GM13976 (cell line): ENCODE measurements at places on chromosomes 4 and X.
A peak's percentile ranks its signal among the peaks of the same experiment; 100 is the strongest.

DNA sequence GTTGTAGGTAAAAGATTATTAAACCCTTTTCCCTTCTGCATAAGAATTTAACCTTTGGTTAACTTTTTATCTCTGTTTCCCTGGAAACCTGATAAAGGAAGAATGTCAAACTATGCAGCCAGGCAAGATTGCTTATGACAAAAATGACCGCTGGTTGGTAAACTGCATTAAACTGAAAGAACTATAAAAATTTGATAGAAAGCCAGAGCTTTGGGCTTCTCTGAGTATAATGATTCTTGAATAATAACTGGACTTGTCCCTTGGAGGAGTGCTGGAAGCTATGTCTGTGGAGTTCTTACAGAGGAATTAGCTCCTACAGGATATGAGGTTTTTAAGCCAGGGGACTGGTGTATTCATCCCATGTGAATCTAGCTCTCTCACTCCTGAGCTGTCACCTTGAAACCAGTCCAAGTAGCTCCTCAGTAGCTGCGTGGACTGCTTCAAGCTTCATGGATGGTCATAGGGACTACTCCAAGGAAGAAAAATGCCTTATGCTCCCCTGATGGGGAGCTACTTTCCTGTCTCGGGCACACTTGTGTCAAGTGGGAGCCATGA lies 52.0 kb downstream of the RASL11B start:
- no peak for DNase-seq

DNA sequence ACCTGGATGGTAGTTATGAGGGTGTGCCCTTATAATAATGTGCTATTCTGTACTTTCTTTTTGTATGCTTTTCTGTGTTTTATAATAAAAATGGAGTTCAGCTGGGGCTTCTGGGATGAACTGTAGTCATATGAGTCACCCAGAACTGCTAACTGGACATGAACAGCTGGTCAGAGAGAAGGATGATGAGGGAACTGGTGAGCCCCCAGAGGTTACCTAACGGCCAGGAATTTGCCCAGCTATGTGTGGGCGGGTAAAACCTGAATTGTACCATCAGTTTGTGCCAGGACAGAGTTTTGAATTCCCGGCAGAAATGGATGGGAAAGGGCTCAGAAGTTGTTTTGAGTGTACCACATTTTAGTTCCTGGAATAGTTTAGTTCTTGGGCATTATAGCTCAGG lies 138.0 kb upstream of the USP9X start:
- DNase-seq: no peak

DNA sequence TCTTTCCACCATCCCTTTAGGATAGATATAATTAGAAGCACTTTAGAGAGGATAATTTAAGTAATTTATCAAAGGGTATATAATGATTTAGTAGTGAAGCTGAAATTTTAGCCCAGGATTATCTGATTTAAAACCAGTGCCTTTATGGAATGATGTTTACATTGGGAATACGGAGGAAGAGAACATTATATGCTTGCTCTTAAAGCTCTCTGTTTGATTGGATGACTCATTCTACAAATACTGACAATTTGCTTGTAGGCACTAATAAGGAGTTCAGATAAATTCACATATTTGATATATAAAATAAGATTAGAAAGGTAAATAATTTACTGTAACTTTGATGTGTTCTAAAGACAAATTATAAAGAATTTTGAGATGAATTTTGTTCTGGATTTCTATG lies 84.7 kb downstream of the SH3BGRL start:
- DNase-seq: no peak

GRCh38 chr4:186808630-186809018 lies 85.0 kb upstream of the FAT1 start:
- DNase-seq: no peak

DNA sequence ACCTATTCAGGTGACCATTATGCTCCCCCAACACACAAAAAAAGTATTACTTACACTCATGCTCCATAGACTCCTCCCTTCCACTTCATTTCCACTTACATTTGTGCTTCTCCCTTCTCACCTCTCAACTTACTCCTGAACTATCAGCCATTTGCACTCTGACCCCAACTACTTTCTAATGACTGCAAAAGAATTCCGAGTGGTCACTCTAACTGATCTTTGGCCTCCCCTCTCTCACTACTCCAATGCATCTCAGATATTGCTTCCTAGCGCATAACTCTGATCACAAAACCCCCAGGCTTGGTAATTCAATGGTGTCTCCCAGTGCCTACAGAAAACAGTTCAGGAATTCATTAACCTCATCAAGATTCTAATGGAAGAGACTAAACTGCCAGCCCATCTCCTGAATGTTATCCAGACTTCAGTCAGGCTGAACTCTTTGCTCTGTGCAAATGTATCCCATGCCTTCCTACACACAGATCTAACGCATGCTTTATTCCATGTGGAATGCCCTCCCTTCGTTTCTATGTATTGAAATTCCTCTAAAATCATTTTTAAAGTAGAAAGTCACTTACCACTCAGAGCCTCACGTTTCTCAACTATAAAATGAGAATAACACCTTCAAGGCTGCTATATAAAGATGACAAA lies 61.1 kb downstream of the FRYL start:
- no peak for DNase-seq

DNA sequence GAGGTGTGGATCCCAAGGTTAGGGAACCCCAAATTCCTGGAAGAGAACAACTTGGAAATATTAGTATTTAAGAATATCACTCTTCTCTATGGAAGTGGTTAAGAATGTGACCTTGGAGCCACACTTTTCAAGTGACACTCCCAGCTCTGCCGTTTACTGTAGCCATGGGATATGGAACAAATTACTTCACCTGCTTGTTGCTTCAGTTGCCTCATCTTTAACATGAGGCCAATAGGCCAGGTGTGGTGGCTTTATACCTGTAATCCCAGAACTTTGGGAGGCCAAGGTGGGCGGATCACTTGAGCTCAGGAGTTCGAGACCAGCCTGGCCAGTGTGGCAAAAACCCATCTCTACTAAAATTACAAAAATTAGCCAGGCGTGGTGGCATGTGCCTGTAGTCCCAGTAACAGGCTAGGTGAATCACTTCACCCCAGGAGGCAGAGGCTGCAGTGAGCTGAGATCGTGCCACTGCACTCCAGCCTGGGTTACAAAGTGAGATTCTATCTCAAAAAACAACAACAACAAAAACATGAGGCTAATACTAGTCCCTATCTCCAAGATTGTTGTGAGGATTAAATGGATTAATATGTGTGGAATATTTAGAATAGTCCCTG lies 13.0 kb downstream of the IL13RA1 start:
- no peak for DNase-seq

GRCh38 chr4:167613381-167613780 lies 379.1 kb upstream of the SPOCK3 start:
- no peak for DNase-seq

- peak; percentile 16 for DNase-seq
Measured at GRCh38 chr4:172830295-172830764, 338.3 kb upstream of the GALNT7 start.

DNA sequence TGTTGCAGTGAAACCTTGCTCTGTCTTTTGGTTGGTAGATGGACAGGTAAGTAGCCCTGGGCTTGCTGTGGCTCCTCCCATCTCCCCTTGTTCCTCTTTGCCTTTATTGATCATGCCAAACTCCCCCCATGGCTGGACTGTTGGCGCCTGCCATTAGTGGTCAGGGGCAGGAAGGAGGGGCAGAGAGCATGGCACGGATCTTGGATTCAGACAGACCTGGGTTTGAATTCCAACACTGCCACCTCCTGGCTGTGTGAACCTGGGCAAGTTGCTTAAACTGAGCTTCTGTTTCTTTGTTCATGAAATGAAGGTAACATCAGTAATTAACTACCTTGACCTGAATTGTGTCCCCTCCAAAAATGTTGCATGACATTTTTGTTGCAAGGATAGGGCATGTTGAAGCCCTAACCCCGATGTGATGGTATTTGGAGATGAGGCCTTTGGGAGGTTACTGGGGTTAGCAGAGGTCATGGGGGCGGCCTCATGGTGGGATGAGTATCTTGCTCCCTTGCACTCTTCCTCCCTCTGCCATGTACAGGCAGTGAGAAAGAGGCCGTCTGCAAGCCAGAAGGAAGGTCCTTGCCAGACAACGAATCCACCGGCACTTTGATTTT lies 6.0 kb downstream of the SLC2A9 start:
- DNase-seq: no peak

DNA sequence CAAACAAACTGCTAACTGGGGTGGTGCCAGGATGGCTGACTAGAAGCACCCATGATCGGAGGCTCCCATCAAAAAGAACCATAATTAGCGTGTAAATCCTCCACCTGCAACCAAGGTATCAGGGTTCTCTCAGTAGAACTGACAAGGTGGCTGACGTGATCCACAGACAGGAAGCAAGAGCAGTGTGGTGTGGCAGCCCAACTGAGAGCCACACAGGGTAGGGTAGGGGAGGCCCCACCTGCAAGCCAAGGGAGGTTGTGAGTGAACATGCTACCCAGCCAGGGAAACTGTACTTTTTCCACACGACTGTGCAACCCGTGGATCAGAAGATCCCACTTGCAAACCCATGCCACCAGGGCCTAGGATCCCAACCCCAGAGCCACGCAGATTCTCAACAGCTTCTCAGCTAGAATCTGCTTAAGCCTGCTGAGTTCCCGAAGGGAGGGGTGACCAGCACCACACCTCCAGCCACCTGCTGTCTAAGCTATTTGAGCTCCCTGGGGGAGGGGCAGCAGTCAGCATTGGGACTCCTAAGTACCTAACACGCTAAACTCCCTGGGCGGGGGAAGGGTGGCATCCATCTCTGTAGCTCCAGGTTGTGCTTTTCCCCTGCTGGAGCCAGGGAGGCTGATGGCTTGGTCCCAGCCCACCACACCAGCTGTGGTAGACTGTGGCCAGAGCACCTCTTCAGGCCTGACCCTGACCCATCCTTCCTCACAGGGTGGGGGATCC lies 425.1 kb downstream of the GPM6A start:
- DNase-seq: no peak

- DNase-seq: no peak
Measured at GRCh38 chr4:75675004-75675531, 1.9 kb upstream of the G3BP2 start.

- no peak for DNase-seq
Measured at GRCh38 chr4:86963697-86964096, 28.9 kb downstream of the AFF1 start.
